Myometrial cell (primary cell): ENCODE measurements at places on chromosomes 1 and 21. TPM values are rescaled to one million over a fixed set of nuclear protein-coding genes. Genes with fewer than 3 reads are reported as not detected.

Gene SLC5A9
- total RNA-seq, result not detected in 2 replicates

Gene GCSAML
- total RNA-seq, result not detected in 2 replicates

Gene NUP210L
- total RNA-seq, result not detected in 2 replicates

Gene DIO1
- not detected in 2 replicates for total RNA-seq

Gene HPCA
- 0.29 TPM in 1 of 2 replicates, not detected in the other for total RNA-seq

Gene RNF187
- total RNA-seq, result 48.0 and 53.9 TPM in 2 replicates

Gene KRTAP10-10
- total RNA-seq, result not detected in 2 replicates

Gene MCOLN3
- total RNA-seq, result 0.18 TPM in 1 of 2 replicates, not detected in the other

Gene RNU1-2
- not detected in 2 replicates for total RNA-seq

Gene RRAGC
- total RNA-seq, result 5.8 and 11.3 TPM in 2 replicates

Gene RPE65
- total RNA-seq, result not detected in 2 replicates

Gene MAPKAPK2
- total RNA-seq, result 50.3 and 53.9 TPM in 2 replicates

Gene OR2AJ1
- total RNA-seq, result not detected in 2 replicates

Gene KRTAP13-2
- total RNA-seq, result not detected in 2 replicates

Gene PLXNA2
- total RNA-seq, result 5.5 and 9.4 TPM in 2 replicates

Gene SYT14
- 0.18 and 0.29 TPM in 2 replicates for total RNA-seq

Gene RGS18
- total RNA-seq, result not detected in 2 replicates

Gene MTARC1
- 1.4 and 1.8 TPM in 2 replicates for total RNA-seq

Gene GJA4
- total RNA-seq, result not detected in 2 replicates

Gene MAB21L3
- not detected in 2 replicates for total RNA-seq

Gene DIRAS3
- 13.3 and 16.4 TPM in 2 replicates for total RNA-seq

Gene ADAMTS5
- total RNA-seq, result 3.7 and 4.1 TPM in 2 replicates

Gene IQGAP3
- 24.8 and 29.4 TPM in 2 replicates for total RNA-seq

Gene CYYR1
- not detected in 2 replicates for total RNA-seq

Gene AKR7A3
- 0.86 and 0.89 TPM in 2 replicates for total RNA-seq

Gene S100A12
- not detected in 2 replicates for total RNA-seq

Gene RGSL1
- not detected in 2 replicates for total RNA-seq

Gene NBPF26
- total RNA-seq, result 7.6 and 10.4 TPM in 2 replicates

Gene ZMYM4
- total RNA-seq, result 33.2 and 40.6 TPM in 2 replicates

Gene TIE1
- total RNA-seq, result 4.6 and 9.9 TPM in 2 replicates

Gene CCDC27
- total RNA-seq, result not detected in 2 replicates

Gene HPDL
- total RNA-seq, result 3.4 and 5.2 TPM in 2 replicates

Gene PTCH2
- under 0.01 and 0.18 TPM in 2 replicates for total RNA-seq

Gene OR10K1
- not detected in 2 replicates for total RNA-seq

Gene CLCA4
- total RNA-seq, result not detected in 2 replicates

Gene GREM2
- not detected in 2 replicates for total RNA-seq

Gene KRTAP7-1
- not detected in 2 replicates for total RNA-seq

Gene DNALI1
- total RNA-seq, result 9.6 and 13.5 TPM in 2 replicates

Gene DFFA
- 32.1 and 35.7 TPM in 2 replicates for total RNA-seq

Gene SLC44A5
- not detected in 2 replicates for total RNA-seq

Gene KIF14
- 8.6 and 12.6 TPM in 2 replicates for total RNA-seq

Gene GBP5
- total RNA-seq, result not detected in 2 replicates

Gene ZFP69B
- 2.0 and 3.4 TPM in 2 replicates for total RNA-seq

Gene FNBP1L
- 8.1 and 8.5 TPM in 2 replicates for total RNA-seq

Gene IL23R
- total RNA-seq, result not detected in 2 replicates

Gene ATF3
- total RNA-seq, result 1.9 and 3.2 TPM in 2 replicates

Gene OTUD3
- total RNA-seq, result 0.86 and 1.2 TPM in 2 replicates

Gene SFN
- 0.29 and 0.35 TPM in 2 replicates for total RNA-seq

Gene KAZN
- 0.89 and 2.6 TPM in 2 replicates for total RNA-seq

Gene CCDC28B
- 17.6 and 17.9 TPM in 2 replicates for total RNA-seq

Gene IVL
- not detected in 2 replicates for total RNA-seq

Gene CA14
- not detected in 2 replicates for total RNA-seq

Gene GJA5
- not detected in 2 replicates for total RNA-seq

Gene VHLL
- total RNA-seq, result not detected in 2 replicates

Gene SPATA46
- not detected in 2 replicates for total RNA-seq

Gene OVAAL
- total RNA-seq, result not detected in 2 replicates

Gene CCDC185
- not detected in 2 replicates for total RNA-seq
